MCF 10A (cell line): ENCODE measurements at places on chromosomes 3 and 15. TPM values are rescaled to one million over a fixed set of nuclear protein-coding genes. Genes with fewer than 3 reads are reported as not detected.

GOLGA6L10 gene
- 1.9 and 2.6 TPM in 2 replicates for total RNA-seq

NUP210 gene
- total RNA-seq, result 6.9 and 8.4 TPM in 2 replicates

CYP8B1 gene
- total RNA-seq, result not detected in 2 replicates

SLC22A13 gene
- 1.7 and 1.9 TPM in 2 replicates for total RNA-seq

ALAS1 gene
- 29.2 and 35.7 TPM in 2 replicates for total RNA-seq

FEZF2 gene
- total RNA-seq, result not detected in 2 replicates

CFAP100 gene
- total RNA-seq, result not detected in 2 replicates

LRRC2 gene
- not detected in 2 replicates for total RNA-seq

LEKR1 gene
- 1.3 and 2.2 TPM in 2 replicates for total RNA-seq

IGSF10 gene
- not detected in 2 replicates for total RNA-seq

ACAD11 gene
- 30.9 and 31.9 TPM in 2 replicates for total RNA-seq

PIF1 gene
- total RNA-seq, result 8.1 and 13.4 TPM in 2 replicates

HESX1 gene
- 0.66 and 1.3 TPM in 2 replicates for total RNA-seq

ERICH6 gene
- total RNA-seq, result not detected in 2 replicates

CLCN2 gene
- 4.5 and 5.5 TPM in 2 replicates for total RNA-seq

CSPG4 gene
- total RNA-seq, result 0.05 and 0.21 TPM in 2 replicates

RETNLB gene
- not detected in 2 replicates for total RNA-seq

PKM gene
- total RNA-seq, result 612 and 828 TPM in 2 replicates

ETV5 gene
- 93.0 and 101 TPM in 2 replicates for total RNA-seq

MCTP2 gene
- 20.5 and 25.7 TPM in 2 replicates for total RNA-seq

FRMD4B gene
- total RNA-seq, result 39.0 and 51.9 TPM in 2 replicates

LCTL gene
- total RNA-seq, result not detected in 2 replicates

AMOTL2 gene
- total RNA-seq, result 92.6 and 137 TPM in 2 replicates

CDC25A gene
- 7.3 and 8.6 TPM in 2 replicates for total RNA-seq

RHOV gene
- 1.2 and 1.7 TPM in 2 replicates for total RNA-seq

GUCA1C gene
- total RNA-seq, result not detected in 2 replicates

PP2D1 gene
- total RNA-seq, result not detected in 2 replicates

CACNA2D3 gene
- total RNA-seq, result 1.5 and 2.3 TPM in 2 replicates

GATM gene
- 0.54 and 1.6 TPM in 2 replicates for total RNA-seq
